AG04450 (cell line): ENCODE measurements at places on chromosomes 4 and X.

DNA sequence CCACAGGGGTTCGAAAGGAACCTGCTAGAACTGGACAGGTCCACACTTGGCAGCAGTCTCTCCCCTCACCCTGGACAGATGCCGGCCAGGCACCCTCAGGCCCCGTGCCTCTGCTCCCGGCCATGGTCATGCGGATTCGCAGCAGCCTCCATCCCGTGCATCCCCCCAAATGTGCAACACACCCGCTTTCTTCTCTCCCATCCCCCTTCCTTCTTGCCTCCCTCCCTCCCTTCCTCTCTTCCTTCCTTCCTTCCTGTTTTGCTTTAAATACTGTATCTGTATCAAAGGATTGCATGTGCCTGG lies 35.0 kb upstream of the HMX1 start:
- DNase-seq: no peak

DNA sequence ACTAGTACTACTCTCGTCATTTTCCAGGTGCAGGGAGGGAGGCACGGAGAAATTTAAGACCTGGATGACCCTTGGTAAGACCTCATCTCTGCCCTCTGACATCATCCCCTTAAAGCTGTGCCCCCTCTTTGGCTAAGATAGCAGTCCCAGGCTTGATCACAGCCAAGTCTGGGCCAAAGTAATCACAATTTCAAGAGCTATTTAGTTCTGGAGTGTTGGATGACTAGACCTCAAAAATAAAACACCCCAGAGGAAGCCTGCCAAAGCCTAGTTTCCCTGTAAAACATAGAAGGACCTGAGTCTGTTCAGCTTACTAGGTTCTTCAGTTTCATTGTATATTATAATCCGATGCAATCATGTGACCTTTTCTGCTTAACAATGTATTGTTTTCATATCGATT lies 144.6 kb upstream of the ARHGEF9 start:
- DNase-seq: no peak

DNA sequence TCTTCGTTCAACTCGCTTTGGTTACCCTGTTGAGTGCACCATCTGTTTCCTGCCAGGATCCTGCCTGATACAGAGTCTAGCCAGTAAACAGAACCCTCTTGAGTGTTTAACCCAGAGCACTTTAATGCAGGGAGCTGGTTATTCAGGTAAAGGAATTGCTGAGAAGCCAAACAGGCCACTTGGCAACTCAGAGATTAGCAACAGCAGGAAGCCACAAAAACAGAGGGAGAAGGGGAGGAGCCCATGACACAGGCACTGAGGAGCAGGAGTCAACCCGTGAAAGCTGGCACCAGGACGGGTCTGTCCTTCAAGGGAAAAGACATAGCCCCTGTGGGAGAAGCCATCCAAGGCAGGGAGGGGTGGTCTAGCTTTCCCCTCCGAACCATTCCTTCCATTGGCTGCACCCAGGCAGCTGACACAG lies 641.4 kb downstream of the ZNF674 start:
- DNase-seq: no peak

GRCh38 chrX:21946925-21947641 lies 6.6 kb downstream of the SMS start:
- no peak for DNase-seq

DNA sequence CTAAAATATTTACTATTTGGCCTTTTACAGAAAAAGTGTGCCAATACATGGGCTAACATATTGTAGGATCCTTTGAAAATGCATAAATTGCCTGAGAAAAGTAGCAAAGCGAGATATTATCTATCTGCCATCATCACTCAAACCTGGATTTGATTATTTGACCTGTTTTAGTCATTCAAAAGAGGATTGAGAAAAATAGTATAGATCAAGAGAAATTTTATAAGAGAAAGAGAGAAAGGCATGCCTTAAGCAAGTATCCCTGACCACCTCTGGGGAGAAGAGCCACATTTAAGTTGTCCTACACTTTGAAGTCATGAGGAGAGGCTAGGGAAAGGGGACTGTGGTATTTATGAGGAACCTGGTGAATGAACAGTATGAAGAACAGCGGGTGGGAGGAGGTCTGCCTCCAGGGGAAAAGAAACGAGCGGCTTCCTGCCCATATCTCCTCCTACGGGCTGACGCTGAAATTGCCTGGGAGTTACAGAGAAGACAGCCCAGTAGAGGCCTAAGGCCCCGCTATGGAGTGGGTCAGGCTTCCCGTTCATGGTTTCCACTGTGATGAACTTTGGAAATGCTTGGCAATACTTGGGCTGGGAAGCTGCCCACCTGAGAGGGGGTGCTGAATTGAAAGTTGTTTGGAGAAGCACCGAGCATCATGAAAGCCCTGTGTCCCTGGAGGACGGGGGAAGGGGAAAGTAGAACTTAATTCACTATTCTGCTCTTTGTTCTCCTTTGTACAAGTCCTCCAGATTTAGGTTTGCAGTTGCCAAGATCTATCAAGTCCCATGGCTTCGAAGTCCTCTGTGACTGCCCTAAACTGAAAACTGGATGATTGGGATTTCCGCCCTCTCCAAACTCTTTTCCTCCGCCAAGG lies 106.9 kb upstream of the ACSL4 start:
- no peak for DNase-seq

DNA sequence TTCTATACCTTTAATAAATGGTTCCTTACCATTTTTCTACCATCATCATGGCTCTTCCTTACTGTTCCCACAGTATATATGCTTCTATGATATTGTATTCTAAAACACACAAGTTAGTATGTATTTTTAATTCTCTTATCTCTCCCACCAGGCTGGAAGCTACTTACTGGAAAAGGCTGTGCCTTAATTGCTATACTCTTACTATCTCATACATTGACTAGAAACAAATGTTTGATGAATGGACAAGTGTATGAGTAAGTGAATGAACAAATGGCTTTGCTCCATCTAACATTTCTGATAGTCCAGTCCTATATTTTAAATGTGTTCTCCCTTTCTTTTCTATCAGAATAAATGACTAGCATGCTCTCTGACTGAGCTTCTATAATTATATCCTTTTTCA lies 320.8 kb upstream of the RASGEF1B start:
- DNase-seq: no peak

DNA sequence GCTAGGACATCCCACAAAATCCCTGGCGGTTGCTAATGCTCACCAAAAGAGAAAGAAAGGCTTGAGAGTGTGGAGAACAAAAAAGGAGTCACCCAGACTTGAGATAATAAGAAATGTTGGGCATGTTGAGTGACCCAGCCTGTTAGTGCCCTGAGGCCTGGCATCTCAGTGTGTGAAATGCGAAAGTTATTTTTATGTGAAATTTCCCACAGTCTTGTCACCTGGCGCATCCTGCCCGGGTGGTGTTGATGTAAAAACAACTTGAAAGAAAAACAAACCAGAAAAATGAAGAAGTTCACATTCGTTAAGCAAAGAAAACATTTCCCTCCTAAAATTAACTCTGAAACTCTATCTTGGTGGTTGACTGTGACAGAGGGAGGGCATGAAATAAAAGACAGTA lies 495.2 kb downstream of the MID1IP1 start:
- no peak for DNase-seq

DNA sequence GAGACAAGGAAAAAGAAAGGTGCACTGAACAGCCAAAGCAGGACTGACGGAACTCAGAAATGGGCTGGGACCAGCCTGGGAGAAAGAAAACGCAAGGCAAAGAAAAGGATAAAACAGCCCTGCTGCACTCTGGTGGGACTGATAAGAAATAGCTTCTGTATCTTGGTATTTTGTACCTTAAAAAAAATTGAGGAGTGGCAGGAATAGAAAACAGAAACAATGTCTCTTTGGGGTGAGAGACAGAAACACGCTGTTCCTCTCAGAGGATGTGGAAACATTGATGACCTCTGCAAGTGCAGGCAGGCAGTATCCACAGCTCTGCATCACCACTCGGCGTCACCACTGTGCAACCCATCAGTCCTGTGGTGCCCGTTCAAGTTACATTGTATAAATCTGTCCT lies 152.5 kb upstream of the SPRY1 start:
- no peak for DNase-seq

DNA sequence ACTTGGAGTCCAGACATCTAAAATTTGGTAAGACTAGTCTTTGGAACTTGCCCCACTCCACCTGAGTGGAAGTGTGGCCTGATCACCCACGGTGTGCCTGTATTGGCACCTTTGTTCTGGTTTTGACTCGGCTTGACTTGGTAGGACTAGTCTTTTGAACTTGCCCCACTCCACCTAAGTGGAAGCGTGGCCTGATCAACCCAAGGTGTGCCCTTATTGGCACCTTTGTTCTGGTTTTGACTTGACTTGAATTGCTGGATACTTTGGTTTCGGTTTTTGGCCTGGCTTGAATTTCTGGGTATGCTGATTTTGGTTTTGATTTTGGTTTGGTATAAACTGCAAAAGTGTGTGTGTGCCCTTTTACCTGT lies 44.7 kb upstream of the UGT2B7 start:
- DNase-seq: no peak

DNA sequence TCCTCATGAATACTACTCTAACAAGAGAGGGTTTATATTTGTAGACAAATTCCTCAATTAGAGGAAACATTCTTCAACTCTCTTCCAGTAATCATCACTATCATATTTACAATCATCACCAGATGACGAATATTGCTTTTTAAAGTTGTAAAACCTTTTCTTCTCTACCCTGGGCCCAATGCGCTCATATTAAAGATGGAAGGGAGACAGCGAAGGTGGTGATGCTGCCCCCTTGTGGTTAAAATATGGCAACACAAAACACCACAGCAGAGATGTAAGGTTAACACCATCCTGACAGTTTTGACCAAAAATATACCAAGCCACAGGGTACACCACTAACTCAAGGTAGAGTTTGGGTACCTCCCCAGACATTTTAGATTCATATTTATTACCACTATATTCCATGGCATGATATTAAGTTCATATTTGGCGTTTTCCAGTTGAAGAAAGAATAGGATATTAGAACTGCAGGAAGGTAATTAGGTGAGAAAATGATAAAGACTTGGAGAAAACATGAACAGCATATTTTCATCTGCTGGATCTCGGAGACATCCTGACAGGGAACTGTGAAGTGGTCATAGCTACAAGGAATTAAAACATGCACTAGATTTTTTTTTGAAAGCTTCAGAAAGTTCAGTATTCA lies 72.8 kb downstream of the SLC9A7 start:
- DNase-seq: no peak

DNA sequence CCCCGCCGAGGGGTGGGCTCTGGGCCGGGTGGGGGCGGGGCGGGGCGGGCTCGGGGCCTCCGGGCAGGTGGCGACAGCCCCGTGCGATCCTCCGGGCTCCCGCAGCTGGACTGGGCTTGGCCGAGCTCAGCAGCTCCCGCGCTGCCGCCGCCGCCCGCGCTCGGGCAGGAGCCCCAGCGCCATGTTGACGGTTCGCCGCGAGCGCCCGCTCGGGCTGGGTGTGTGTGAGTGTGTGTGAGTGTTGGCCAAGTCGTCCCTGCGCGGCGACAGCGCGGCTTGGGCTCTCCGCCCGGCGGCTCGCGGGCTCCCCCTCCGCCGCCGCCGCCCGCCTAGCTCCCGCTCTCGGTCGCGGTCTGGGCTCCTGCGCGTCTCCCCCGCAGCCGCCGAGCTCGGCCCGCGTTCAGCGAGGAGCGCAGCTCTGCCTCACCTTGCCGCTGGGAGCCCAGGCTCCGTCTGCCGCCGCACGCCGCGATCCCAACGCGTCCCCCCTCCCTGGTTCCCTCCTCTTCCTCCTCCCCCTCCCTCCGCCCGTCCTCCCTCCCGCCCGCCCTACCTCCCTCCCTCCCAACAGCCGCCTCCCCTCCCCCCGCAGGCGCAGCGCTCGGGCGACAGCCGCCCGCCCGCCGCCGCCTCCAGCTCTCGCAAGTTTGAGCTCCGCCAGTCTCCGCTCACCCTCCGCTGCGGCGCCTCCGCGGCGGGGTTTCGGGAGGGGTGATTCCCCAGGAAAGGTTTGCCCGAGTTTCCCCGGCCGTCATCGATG lies at the start of gene BCOR:
Gene BCOR, minus strand, starts transcription at position 455 of the 760 bp plus-strand sequence. CDS start 20,029 bp downstream, outside the sequence.
- no peak for DNase-seq

DNA sequence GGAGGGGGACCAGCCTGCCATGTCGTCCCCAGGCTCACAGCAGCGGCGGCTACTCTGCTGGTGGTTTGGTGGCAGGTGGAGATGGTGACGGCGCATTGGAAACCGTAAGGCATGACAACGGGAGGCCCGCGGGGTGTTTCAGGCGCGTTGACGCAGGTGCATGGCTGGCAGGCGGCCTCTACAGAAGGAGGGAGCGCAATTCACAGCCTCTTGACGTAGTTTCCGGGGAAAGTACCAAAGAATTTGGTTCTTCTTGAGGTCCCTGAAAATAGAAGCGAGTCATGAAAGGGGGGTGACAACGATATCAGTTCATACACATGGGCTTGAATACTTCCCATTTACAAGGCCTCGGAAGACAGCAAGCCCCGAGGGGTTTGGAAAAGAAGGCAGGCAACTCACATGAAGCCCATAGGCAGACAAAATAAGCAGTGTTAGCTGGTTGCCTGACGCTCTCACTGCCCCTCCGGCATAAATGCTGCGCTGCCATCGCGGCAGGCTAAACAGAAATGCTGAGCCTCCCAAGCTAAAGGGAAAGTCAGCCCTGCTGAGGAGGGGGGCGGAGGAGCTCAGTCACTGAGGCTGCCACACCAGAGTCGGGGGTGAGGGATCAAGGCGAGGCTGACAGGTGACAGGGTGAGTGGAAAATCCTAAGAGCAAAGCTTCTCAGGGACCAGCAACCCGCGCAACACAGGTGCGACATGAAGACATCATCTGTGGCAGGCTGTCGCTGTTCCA lies 52.3 kb upstream of the PDLIM3 start:
- DNase-seq: no peak

DNA sequence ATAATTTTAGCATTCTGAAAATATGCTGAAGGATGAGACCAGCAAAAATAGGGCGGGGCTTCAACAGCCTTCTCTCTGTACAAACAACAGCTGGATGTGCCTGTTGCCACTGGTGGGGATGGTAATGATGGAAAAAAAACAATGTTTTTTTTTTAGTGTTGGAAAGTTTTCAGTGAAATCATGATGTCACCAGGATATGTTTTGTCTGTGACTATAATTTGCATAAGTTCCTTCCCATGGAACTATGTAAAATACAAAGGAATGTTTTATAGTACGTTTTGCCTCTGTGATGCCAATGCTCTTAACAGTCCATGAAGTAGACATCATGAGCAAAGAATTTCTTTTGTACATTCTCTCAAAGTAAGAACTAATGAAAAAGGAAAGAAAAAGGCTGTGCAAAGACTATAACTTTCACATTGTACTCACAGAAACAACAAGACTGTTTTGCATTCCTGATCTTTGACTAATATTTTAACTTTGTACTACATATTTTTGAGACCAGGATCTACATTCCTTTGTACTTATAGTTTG lies 589.7 kb downstream of the SPRY1 start:
- DNase-seq: peak; percentile 50

DNA sequence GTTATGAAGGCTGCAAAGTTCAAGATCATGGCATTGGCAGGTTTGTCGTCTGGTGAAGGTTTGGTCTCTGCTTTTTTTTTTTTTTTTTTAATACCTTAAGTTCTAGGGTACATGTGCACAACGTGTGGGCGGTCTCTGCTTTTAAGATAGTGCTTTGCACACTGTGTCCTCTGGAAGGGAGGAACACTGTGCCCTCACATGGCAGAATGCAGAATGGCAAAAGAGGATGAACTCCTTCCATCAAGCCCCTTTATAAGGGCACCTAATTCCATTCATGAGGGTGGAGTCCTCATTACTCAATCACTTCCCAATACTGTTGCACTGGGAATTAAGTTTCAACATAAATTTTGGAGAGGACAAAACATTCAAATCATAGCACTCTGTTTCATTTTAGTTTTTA lies 101.4 kb downstream of the GLRA2 start:
- no peak for DNase-seq
